Chondrocyte (in vitro differentiated cells): ENCODE measurements at places on chromosomes 5 and 9. TPM values are rescaled to one million over a fixed set of nuclear protein-coding genes. Genes with fewer than 3 reads are reported as not detected.

DNA sequence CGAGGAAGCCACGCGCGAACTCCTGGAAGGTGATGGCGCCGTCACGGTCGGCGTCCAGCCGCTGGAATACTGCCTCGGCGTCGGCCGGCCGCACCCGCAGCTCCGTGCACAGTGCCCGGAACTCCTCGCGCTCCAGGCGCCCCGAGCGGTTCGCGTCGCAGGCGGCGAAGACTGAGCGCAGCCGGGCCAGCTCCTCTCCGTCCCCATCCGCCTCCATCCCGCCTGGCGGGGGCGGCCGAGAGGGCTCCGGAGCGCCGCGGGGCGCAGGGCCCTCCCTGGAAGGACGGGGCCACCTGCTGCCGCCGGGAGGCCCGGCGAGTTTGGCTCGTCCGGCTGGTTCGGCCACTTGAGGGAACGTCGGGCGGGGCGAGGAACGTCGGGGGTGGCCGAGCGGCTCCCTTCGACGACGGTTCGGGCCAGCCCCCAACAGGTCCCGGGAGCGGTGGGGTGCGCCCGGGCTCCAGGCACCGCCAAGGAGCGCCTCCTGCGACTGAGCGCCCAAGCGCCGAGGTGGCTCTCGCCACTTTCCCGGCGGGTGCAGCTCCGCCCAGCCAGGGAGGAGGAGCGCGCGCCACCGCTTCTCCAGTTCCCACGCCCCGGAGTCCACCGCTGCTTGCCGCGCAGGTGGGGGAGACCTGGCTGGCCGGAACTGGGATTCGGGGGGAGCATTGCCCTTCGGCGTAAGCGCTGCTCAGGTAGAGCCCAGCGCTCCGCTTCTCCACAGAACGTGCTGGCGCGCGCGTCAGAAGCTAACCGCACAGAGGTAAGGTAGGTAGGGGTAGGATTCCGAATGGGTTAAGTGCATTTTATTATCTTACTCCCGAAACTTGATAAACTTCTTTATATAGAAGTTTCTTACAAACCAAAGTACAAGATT lies at the start of gene RASEF:
TSS of gene RASEF (minus strand) at position 492 of the 877 bp plus-strand sequence. CDS start at position 217, 275 bp downstream.
- peak; percentile 89 for DNase-seq

- DNase-seq, result peak; percentile 91
Observed at GRCh38 chr9:133101356-133102189, 19.5 kb downstream of the RALGDS start.

GRCh38 chr5:6260846-6261245 lies 117.5 kb downstream of the MED10 start:
- DNase-seq, result no peak

DNA sequence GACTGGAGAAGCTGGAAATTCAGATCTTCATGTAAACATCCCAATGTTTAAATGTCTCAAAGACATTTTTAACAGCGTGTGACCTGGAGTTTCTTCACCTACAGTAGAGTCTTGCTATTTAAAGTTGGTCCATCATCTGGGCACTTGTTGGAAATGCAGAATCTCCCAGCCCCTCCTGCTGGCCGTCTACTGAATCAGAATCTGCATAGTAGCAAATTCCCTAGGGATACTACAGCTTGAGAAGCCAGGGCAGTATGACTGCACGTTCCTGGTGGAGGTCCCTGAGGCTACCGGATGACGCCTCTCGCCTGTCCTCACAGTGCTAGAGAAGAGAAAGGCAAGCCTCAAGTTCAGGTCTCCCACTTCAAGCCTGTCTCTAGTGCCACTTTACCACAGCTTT lies 15.7 kb downstream of the SAP30L start:
- DNase-seq, result no peak

- DNase-seq, result no peak
Observed at GRCh38 chr5:10332301-10332700, 21.2 kb upstream of the MARCHF6 start.

- DNase-seq, result peak; percentile 49
Observed at GRCh38 chr5:134462761-134463160, 51.1 kb upstream of the CDKN2AIPNL start.

- no peak for DNase-seq
Observed at GRCh38 chr9:426264-426663, 211.6 kb downstream of the DOCK8 start.

The NPDC1 gene
- total RNA-seq, result 88.1 to 90.8 TPM (median 88.7 TPM) in 3 replicates

The CHSY3 gene
- total RNA-seq, result 18.1 to 44.6 TPM (median 19.7 TPM) in 3 replicates

The LTC4S gene
- total RNA-seq, result 1.2 to 1.7 TPM (median 1.3 TPM) in 3 replicates

DNA sequence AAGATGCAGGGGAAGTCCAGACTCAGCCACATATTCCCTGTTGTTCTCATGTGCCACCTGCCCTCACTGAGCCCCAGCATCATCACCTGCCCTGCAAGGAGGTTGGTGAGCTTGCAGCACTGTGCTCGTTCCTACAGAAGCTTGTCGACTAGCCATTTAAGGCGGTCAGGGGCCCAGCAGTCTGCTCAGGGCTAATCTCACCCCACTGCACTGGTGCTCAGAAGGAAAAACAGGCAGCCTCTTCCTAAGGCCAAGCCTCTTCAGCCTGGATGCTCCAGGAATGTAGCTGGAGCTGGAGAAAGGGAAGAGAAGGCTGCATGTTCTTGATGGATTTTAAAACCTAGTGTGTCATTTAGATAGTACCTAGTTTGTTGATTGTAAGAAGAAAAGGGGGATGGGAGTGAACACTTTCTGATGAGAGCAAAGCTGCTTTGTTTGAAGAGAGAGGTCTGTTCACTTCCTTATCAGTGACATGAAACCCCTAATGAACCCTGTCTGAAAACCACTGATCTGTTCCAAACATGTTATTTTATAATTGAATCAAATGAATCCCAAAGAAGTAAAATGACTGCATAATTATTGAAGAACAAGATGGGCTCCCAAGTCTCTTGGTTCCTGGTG lies 10.6 kb upstream of the ASPN start:
- DNase-seq, result no peak

- DNase-seq, result no peak
Observed at GRCh38 chr5:146005723-146006122, 69.3 kb downstream of the SH3RF2 start.

- DNase-seq, result peak; percentile 99
Observed at GRCh38 chr9:22008717-22009505, at the start of gene CDKN2B. Gene CDKN2B, minus strand, starts transcription at chr9:22009305. Its CDS starts 352 bp downstream, at chr9:22008953.

The IL13 gene
- not detected in 3 replicates for total RNA-seq

DNA sequence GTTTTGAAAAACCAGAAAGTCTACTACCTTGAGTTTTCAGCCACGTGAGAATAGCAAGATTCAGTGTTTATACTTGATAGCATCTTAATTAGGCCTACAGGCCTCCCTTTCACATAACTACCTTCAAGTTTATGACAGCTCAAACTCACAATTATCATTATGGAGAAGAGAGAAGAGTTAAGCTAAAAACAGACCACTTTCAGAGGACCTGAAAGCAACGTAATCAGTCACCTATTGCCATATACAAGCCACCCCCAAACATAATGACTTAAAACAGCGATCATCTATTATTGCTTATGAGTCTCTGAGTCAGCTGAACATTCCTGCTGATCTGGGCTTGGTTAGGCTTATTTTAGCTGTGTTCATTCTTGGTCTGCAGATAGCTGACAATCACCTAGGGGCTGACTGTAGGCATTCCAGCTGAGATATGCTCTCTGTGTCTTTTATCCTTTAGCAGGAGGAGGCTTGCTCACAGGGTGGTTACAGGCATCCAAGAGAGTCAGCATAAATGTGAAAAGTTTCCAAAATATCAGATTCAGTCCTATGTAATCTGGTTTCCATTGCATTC lies 130.9 kb downstream of the COX7C start:
- DNase-seq, result no peak

The ITGA2 gene
- total RNA-seq, result 0.79 to 1.6 TPM (median 1.0 TPM) in 3 replicates

The FAM114A2 gene
- total RNA-seq, result 29.0 to 40.4 TPM (median 31.5 TPM) in 3 replicates

- no peak for DNase-seq
Observed at GRCh38 chr5:15009420-15009819, 137.8 kb upstream of the ANKH start.

DNA sequence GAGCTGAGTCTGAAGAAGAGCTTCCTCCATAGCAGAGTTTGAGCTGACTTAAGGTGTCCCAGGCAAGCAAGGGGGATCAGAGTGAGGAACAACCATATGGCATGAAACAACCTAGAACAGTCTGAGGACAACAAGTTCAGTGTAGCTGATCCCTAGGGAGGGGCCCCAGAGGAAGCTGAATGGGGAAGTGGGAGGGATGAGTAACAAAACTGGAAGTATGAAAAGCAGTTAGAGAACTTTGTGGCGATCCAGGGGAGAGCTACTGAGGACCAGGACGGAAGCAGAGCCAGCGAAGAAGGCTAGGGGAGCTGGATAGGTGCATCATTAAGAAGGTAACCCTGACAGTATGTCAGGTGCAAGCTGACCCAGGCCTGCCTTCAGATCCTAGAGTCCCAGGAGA lies 580.8 kb downstream of the BNC2 start:
- DNase-seq, result no peak

- peak; percentile 85 for DNase-seq
Observed at GRCh38 chr5:180785794-180786221, 16.8 kb downstream of the MGAT1 start.

The SLC46A2 gene
- not detected in 3 replicates for total RNA-seq

The STARD4 gene
- 47.7 to 70.9 TPM (median 69.6 TPM) in 3 replicates for total RNA-seq

DNA sequence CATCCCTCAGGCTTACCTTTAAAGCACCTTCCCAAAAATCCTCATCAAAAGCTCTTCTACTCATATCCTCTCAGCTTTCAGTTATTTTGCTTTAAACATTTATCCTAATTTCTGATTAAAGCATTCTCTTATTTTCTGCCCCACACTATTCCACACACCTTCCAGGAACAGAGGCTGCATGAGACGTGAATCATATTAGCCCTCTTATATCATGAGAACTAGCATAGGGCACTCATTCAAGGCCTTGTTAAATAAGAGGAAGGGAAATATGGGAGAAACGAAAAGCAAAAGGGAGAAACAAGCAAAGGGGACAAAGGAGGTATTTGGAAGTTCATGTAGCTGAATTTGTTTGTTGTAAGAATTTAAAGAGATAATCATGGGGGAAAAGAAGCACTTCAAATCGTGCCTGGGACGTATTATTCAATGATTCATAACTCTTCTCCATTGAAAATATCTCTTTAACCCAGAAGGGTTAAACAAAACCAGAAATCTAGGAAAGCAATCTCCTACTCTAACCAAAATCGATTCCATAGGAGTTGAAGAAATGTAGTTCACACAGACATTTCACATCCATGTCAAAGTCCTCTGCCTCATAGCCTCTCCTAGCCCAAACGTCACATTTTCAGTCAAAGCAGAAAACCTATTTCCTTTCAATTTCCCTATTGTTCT lies 4.1 kb downstream of the ALDH1A1 start:
- DNase-seq, result no peak

DNA sequence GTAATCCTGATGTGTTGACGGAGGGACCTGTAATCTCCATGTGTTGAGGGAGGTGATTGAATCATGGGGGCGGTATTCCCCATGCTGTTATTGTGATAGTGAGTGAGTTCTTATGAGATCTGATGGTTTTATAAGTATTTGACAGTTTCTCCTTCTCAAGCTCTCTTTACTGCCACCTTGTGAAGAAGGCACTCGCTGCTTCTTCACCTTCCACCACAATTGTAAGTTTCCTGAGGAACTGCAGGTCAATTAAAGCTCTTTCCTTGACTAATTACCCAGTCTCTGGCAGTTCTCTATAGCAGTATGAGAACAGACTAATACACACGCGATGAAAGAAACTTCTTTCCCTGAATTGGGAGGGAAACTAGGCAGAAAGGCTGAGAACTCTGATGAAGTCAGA lies 141.1 kb upstream of the RAD23B start:
- DNase-seq, result no peak
